ENCODE measurements at places on chromosomes 2 and 18.

DNA sequence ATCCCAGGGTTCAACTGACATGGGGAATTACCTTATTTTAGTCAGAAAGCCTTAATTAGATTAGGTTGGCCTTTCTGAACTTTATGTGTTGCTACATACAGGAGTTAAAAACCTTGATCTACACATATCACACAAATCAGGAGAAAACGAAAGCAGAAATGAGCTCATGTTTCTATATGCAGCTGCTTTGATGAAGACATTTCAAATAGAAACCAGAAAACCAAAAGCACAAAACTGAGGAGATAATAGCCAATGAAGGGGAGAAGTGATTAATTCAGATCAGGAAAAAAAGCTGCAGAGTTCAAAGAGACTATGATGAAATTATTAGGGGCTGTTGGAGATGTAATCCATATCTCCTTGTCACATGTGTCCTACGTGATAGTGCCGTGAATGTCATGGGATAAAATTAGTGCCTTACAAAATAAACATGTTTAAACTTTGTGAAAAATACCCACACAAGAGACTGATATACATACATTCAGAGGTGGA lies 255.0 kb downstream of the CAMKMT start:
- no peak for DNase-seq

GRCh38 chr2:212426637-212427412 lies 111.8 kb downstream of the ERBB4 start:
- no peak for DNase-seq

DNA sequence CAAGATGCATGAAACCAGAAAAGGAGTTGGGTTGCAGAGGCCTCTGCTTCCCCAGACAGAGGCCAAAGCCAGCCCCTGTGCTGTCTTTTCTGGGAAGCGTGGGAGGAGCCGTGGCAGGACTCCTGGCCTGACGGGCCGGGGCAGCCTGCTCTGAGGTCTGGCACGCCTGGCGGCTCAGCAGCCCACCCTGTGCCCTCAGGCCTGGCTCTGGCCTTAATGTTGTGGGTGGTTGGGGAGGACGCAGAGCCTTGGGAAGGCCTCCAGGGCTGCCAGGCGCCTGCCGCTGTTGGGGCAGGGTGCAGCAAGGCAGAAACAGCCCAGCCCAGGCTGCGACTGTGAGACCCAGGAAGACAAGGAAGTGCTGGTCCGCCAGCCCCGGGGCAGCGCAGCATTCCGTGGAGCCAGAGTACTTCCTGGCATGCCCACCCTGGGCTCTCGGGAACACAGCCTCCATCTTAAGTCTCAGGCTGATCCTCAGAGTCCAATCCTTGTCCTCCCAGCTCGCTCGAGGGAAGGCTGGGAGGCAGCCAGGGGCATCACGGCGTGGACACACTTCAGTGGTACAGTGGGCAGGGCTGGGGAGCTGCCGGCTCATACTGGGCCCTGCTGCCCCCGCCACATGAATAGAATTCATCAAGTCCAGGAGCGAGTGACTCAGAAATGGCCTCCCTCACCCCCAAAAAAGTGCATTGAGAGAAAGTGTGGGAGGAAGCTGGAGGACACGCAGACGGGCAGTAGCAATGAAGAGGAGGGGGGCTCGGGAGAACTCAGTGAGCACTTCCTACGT lies 72.6 kb downstream of the EMX1 start:
- DNase-seq, result no peak

DNA sequence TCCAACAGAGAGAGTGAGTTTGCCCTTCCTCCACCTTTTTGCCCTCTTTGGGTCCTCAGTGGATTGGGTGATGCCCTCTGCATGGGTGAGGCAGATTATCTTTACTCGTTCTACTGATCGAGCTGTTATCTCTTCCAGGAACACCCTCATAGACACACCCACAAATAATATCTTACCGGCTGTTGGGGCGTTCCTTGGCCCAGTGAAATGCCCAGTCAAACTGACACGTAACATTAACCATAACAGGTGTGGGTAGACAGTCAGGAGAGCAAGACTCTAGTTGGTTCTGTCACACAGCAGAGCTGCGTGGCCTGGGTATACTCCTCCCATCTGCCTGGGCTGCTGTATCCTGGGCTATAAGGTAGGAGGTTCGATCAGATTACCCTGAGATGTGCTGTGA lies 144.1 kb downstream of the AGAP1 start:
- DNase-seq, result no peak

DNA sequence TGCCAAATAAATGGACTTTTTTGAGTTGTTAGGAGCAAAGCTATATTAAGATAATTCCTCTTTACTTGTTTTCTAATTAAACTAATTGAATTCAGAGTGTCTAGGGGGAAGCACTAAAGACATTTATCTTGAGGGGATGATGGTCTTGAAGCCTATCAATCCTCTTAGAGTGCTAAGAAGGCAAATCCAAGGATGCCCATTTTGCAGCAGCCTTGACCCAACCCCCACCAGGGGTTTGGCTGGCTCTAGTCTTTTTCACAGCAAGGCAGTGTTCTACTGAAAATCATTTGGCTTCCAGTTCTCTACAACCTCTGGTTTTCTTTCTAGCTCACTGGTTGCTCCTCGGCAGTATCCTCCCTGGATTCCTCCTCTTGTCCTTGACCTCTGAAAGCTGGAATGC lies 6.5 kb upstream of the RAX start:
- no peak for DNase-seq

GRCh38 chr2:19542796-19543662 lies 184.6 kb upstream of the OSR1 start:
- DNase-seq, result peak; percentile 41
